ENCODE measurements at places on chromosomes 16 and 17.

DNA sequence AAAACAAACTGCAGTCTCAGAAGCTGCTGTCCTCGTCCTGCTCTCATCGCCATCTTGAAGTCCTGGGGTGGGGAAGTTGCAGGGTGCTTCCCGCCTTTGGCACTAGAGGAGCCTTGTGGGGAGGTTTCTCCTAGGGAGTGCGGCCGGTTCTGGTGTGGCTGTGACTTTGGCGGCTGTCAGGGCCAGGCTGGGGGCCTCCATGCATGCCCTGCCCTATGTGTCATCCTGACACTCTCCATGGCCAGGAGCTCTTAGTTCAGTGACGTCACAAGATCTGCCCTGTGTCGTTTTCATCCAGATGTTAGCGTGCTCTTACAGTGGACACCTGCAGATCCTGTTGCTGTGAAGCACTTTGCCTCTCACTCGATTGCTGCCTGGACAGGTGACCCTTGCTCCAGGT lies 49.6 kb downstream of the PLD6 start:
- DNase-seq: no peak

DNA sequence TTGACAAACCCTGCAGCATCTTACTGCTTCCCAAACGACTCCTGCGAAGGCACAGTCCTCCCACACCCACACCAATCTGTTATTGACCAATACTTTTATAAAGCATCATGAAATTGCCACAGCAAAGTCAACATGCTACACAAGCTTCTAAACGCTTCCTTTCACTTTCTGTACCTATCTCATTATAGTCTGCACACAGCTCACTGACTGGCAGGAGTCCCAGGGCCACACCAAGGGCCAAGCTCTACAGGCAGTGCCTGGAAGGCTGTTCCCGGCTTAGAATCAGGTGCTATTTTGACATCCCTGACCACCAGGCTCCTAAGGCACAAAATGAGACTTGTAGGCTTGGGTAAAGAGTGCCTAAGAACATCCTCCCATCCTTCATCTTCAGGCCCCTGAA lies 39.5 kb downstream of the USP7 start:
- DNase-seq: no peak

DNA sequence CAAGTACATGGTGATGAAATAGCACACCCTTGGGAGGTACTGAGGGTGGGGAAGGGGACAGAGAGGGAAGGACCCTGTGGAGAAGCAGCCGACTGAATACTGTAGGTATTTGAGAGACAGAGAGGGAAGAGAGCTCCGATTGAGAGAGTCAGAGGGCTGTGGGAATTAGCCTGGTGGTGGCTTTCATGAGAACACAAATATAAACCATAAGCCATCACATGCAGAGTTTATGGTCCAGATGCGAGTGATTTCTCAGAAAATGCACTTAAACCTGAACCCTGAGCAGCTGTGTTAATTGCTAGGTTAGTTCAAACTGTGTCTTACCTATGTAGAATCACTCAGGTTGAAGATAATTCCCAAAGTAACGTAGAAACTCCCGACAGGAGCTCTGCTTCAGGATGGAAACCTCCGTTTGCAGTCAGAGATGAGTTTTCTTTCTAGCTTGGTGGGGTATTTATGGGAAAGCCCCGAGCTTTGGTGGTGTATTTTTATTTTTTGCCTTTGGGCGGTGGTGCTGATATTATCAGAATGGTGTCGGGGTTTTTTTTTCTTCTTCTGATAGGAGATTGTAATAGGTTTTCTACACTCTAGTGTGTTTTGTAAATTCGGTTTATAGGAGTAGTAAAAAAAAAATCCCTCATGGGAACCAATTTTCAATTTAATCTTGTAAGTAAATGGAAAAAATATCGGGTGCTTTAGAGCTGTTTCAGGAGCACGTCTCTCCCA lies 184.9 kb upstream of the CACNG5 start:
- DNase-seq: no peak

GRCh38 chr17:66678827-66679226 lies 156.1 kb upstream of the CACNG5 start:
- no peak for DNase-seq

GRCh38 chr16:46873201-46873600 lies 11.0 kb upstream of the GPT2 start:
- DNase-seq: no peak

- no peak for DNase-seq
These were observed 10.4 kb downstream of the GALK1 start for GRCh38 chr17:75754378-75755204.
